EH (cell line): ENCODE measurements at places on chromosomes 2 and 18.

- peak; percentile 93 for DNase-seq
Measured at GRCh38 chr18:24014986-24015638, 558 bp downstream of the TTC39C start.

DNA sequence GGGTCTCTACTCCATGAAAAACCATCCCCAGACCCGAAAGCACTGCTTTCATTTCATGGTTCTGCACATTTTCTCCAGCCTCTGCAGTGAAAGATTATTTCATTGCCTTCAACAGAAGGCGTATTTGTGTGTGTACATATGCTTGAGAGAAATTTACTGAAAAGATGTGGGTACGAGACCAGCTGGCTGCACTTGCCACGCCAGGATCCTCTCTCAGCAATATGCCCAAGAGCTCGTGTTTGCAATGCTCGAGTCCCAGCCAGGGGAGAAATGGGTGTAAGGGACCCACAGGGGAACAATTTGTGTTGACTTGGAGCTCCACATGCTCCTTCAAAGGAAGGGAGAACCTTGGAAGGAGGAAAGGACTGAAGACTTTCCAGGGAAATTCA, 37.3 kb downstream of the TMEM177 start:
- DNase-seq, result no peak

- DNase-seq, result no peak
Measured at GRCh38 chr2:195392446-195393336, 264.3 kb upstream of the SLC39A10 start.

- DNase-seq, result peak; percentile 17
Measured at GRCh38 chr2:9282128-9283112, 75.8 kb downstream of the ASAP2 start.

DNA sequence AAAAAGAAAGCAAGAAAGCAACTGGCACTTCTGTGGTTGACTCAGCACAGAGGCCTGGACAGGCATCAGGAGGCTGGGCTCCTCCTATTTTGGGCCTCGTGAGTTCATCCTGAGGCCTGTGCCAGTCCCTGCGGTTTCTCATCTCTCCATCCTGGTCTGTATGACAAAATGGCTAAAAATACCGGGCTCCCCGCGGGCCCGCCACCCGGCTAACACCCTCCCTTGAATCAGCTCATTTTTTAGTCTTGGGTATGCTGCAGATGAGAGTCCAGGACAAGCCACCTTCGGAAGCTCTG, 62.3 kb upstream of the YWHAQ start:
- DNase-seq, result peak; percentile 81

DNA sequence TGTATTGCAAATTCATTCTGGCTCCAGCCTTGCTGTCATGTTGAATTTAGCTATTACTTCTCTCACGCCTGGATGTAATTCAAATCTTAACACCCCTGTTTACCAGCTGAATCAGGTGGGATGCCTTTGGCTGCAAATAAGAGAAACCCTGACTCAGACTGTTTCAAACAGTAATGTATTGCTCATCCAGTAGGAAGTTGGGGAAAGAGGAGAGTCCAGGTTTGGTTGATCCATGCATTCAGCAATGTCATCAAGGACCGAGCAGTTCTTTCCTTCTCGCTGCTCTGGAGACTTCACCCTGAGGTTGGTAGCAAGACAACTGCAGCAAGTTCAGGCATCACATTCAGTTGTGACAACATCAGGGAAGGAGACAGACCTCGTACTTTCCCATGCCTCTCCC, 6.4 kb upstream of the DARS1 start:
- DNase-seq, result no peak

GRCh38 chr2:204019572-204020501, 83.3 kb downstream of the ICOS start:
- peak; percentile 18 for DNase-seq

GRCh38 chr2:226802573-226802972, 3.0 kb upstream of the IRS1 start:
- peak; percentile 80 for DNase-seq

DNA sequence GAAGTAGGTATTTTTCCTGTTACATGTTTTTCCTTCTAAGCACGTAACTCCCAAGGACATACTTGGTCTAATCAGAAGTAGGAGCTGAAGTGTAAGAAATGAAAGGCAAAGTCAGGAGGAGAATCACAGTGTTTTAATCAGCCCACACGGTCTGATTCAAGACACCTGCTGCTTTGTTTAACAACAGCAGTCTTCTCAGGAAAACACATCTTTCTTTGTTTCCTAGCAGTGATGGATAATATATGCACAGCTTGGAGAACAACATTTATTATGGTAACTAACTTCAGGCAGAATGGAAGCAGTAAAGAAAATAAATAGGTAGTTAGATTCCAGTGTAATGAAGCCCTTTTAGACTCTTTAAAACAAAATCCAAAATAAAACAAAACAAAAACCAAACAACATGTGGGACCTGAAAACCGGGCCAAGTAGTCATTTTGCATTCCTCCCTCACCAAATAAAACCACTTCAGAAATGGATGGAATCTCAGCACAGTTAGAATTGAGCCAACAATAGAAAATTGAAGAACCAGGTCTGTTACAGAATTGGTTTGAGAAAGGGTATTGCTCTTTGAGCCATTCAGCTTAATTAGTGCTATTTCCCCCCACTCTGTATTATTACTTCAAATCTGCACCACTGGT, 61.1 kb upstream of the UGP2 start:
- DNase-seq, result peak; percentile 26

DNA sequence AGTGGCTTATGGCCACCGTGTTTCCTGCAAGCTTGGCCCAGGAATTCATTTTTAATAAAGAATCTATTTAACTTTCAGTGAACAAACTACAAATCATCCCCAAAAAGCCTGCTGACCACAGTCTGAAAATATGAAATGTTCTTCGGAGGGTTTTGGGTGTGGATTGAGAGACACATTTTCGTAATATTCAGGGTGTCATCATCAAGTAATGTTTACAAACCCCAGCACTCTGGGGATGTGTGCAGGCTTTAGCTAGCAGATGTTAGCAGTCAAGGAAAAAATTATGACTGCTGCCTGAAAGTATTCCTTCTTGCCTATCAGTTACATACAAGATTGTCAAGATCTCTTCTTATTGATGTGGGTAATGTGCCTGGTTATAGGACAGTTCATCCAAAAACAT, 143.9 kb upstream of the FN1 start:
- DNase-seq, result peak; percentile 90

GRCh38 chr2:88808652-88809051, 117.2 kb downstream of the RPIA start:
- DNase-seq, result no peak

DNA sequence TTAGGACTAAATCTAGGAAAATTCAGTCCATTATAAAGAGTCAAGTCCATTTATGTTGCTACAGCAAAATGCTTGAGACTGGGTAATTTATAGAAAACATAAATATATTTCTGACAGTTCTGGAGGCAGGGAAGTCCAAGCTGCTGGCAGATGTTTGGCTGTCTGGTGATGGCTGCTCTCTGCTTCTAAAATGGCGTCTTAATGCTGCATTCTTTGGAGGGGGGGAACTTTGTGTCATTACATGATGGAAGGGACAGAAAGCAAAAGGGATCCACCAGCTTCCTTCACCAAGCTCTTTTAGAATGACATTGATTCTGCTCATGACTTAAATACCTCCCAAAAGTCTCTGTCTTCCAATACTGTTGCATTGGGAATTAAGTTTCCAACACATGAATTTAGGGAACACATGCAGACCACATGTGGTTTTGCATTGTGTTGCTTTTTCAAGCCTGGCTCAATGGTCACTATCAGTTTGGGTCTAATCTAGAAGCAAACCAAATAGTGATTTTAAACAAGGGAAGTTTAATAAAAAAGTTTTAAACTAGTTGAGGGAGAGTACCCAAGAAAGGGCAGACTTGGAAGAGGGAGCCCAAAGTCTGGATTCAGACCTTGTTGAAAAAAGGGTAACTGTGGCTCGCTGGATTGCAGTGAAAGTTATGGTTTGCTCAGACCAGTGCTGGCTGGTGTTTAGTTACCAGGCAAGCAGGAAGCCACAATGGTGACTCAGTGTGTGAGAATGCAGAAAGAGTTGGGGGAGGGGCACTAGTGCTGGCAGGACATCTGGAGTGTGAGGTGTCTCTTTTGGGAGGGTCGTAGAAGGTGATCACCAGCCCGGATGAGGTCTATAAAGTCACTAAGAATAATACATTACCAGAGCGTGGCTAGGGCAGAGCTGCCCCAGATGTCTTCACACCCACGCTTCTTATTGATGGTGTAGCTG, 30.8 kb downstream of the C18orf54 start:
- DNase-seq, result peak; percentile 89

DNA sequence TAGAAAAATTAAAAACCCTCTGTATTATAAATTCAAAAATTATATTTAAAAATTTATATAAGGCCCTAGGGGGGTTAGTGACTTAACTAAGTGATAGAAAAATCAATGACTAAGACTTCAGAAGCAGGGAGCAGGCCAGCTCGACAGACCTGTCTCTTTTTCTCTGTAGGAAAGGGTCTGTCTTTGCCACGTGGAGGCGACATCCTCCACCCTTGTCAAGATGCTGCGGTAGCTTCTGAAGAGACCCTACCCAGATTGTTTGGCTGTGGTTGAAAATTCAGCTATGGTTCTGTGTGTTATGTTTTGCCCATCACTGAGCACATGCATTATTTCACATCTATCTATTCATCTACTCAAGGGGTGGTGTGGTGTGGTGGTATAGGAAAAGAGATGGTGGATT, 8.2 kb upstream of the SLC4A3 start:
- no peak for DNase-seq

GRCh38 chr2:234111523-234111922, 61.0 kb downstream of the SPP2 start:
- DNase-seq, result peak; percentile 15
